Natural killer cell (primary cell): ENCODE measurements at places on chromosomes 5 and 9. TPM values are rescaled to one million over a fixed set of nuclear protein-coding genes. Genes with fewer than 3 reads are reported as not detected.

DNA sequence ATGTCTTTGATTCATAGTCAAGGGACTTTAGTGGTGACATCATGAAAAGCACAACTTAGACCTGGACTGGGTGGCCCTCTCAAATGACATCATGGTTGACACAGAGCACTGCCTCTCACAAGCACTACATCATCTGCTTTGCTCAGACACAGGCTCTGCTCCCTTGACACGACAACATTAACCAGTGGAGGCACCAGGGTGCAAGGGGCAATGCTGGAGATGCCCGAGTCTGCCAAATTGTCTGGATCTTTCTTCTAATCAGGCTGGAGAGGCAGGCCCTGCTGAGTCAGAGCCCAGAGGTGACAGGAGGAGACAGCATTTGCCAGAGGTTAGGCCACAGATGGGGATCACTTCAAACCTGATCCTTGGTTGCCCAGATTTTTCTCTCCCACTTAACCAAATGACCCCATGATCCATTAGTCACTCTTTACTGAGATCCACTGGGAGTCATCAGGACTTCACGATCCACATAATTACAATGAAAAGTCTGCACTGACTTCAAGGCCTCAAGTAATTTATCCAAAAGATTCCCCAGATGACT is 174.4 kb downstream of the SLIT3 start:
- no peak for DNase-seq

Gene FBLL1
- not detected for total RNA-seq

GRCh38 chr5:179533907-179534306 is 16.4 kb upstream of the RUFY1 start:
- no peak for DNase-seq

Gene ZMYND19
- 18.8 TPM for total RNA-seq

Gene LAMC3
- total RNA-seq = not detected

- no peak for DNase-seq
These were observed 192.2 kb downstream of the TMEM167A start for GRCh38 chr5:82884821-82885471.

Gene SPATA9
- 2.0 TPM for total RNA-seq

Gene OR1Q1
- total RNA-seq = not detected

DNA sequence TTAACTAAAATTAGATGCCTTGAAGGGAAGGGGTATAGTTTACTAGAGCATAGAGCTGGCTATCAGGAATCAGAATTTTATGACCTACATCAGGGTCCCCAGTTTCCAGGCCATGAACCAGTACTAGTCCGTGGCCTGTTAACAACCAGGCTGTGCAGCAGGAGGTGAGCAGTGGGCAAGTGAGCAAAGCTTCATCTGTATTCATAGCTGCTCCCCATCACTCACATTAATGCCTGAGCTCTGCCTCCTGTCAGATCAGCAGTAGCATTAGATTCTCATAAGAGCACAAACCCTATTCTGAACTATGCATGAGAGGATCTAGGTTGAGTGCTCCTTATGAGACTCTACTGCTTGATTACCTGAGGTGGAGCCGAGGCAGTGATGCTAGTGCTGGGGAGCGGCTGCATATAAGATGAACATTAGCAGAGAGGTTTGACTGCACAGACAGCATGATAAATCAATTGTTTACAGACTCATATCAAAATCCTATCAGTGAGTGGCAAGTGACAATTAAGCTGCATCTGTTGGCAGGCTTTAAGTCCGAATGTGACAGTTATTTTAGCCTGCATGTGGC is 44.6 kb downstream of the TAF11L14 start:
- DNase-seq = no peak

- DNase-seq = no peak
These were observed 94.2 kb upstream of the SAP30L start for GRCh38 chr5:154351566-154351965.

GRCh38 chr5:96006291-96006690 is 44.6 kb upstream of the ELL2 start:
- no peak for DNase-seq

Gene PAEP
- total RNA-seq = not detected

Gene PHYHD1
- 6.0 TPM for total RNA-seq

DNA sequence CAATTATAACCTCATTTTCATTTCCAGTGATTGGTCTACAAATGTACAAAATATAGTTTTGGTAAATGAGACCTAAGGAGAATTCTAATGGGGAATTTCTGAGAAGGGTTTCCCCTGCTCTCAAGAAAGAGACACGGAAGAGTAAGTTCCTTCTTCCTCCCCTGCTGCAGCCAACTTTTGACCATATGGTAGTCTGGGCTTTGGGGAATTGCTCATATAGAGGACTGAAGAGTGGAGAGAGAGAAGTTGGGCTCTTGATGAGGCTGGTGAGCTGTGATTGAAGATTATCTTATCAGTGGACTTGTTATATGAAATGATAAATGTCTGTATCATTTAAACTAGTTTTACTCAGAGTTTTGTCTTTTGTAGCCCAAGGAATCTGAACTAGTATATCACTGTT is 4.3 kb upstream of the LNPEP start:
- DNase-seq = peak; percentile 28

DNA sequence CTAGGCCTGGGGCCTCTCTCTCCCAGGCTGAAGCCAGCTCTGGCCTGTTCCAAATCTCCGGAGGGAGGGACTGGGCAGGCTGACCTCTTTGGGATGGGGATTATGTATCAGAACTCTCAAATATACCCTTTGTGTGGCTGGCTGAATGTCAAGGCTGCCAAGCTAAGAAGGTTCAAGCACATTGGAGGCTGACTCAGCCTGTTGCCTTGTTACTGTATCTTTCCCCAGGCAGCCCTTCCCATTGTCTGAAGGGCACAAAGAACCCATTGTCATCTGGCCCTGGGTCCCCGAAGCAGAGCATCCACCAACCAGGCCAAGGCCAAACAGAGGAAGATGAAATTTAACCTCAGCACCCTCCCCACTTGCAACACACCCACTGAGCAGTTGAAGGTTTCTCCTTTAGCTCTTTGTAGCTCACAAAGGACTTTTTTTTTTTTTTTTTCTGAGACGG is 7.3 kb upstream of the SPARC start:
- no peak for DNase-seq

DNA sequence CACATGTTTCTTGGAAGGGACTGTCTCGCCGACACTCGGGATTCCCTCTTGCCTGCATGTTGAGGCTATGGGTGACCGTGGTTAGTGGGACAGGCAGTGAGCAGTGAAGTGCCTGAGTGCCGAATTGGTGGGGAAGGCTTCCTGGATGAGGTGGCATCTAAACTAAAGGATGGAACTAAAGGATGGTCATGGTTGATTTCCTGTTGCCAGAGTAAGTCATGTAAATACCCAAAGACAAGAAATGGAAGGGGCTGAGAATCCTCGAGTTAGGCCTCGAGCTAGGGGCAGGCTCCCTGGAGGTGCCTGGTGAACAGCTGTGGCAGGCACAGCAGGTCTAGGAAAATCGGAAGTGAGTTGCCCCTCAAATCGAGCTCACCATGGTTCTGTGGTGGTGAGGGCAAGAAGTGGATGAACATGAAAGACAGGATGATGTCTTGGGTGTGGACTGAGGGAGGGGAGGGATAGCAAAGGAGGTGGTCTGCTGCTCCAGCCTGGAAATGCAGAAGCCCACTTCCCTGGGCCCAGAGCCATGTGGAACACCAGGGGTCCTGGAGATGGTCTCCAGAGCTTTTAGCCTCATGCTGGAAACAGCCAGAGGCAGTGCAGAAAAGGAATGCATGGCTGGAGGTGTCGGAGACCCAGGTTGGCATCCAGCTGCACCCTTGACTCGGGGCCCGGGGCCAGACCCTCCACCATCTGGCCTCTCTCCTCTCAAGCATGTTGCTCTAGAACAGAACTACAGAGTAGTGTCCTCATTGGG is 12.2 kb downstream of the CD74 start:
- DNase-seq = no peak

GRCh38 chr5:140325486-140325885 is 20.9 kb downstream of the HBEGF start:
- DNase-seq = no peak

DNA sequence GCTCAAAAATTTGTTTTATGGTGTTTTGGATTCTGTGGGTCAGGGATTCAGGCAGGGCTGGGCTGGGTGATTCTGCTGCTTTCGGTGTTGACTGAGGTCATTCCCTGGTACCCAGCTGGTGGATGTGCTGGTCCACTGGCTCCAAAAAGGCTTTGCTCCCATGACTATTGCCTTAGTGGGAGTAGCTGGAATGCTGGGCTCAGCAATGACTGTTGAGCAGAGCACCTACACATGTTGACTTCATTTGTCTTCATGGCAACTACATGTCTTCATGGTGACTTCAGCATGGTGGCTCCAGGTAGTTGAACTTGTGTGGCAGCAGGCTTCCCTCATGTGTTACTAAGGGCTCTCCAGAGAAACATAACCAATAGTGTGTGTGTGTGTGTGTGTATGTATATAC is 297.2 kb downstream of the DOCK8 start:
- DNase-seq = no peak

DNA sequence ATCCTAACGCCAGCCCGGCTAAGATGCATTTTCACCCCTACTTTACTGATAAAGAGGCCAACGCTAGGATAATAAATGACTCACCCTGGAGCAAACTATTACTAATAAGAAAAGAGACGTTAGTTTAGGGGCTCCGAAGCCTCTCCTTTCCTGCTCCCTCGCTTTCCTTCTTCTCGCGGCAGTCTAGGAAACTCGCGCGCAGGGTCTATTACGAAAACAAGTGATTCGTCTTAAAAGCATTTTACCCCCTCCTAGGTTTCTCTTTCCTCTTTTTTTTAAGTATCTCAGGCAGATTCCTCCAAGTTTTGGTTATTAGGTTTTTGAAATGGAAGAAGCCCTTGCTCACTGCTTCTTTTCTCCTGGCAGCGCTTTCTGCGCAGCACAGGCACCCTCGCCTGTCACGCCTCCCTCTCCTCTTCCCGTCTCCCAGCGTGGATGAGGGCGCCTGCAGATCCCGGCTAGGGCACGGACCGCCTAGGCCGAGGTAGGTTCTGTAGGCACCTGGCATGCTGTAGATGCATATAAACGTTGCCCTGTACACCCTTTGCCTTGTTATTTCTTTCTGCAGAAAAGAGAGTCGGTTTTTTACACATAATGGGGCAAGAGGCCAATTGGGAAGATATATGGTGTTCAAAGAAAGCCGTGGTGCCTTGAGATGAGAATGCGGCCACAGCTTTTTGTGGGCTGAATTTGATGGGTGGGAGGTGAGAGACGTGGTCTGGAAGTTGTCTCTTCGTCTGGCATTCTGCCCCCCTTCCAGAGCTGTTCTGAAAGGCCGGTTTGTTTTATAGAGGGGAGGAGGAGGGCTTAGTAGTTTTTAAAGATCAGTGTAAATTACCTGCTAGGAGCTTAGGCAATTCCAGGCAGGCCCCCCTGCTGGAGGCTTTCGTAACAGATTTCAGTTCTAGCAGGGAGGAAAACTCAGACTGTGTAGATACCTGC is 983 bp downstream of the GCNT1 start:
- peak; percentile 33 for DNase-seq

DNA sequence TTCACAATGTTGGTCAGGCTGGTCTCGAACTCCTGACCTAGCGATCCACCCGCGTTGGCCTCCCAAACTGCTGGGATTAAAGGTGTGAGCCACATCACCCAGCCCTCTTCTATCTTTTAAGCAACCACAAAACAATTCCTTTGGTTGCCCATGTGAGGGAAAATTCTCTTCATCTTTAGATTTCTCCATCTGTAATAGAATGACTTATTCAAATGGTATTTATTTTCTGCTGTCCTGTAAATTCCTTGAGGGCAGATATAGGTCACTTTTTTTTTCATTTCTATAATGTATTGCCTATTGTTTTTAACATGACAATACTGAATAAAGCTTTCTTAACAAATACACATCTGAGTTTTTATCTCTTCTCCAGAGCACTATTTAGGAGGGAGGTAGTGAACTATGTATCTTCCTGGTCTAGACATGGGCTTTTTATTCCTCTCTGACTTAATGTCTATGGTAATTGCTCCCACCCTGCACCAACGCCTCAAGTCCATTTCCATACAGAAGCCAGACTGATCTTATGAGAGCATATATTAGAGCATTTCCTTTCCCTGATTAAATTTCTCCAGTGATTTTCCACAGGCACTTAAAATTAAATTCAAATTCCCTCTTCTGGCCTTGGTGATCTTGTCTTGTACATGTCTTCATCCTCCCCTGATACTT is 595.6 kb downstream of the CAAP1 start:
- DNase-seq = no peak

Gene NNT
- 64.6 TPM for total RNA-seq

DNA sequence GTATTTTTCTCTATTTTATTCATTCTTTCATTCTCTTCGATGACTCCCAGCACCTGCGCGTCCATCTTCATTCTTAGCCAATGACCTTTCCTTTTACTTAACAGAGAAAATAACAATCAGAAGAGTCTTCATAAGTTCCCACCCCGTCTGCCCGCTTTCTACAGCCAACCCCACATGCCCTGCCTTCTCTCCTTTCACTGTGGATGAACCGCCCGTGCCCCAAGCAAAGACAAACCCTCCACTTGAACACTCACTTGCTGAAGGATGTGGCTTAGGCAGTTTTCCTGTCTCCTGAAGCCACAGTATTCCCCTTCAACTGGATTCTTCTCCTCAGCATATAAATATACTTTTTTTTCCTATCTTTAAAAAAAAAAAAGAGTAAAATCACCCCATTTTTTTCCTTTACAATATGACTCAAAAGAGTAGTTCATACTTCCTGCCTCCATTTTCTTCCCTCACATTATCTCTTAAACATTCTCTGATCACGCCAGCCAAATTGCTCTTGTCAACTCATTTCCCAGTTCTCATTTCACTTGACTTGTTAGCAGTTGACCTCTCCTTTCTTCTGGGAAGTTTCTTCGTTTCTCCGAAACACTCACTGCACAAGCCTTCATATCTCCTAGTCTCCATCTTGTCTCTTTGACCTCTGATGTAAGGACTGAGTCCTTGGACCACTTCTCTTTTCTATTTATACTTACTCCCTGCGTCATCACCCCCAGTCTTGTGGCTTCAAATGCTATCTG is 11.1 kb downstream of the NIPSNAP3B start:
- peak; percentile 4 for DNase-seq
